ENCODE measurements at places on chromosomes 4 and X.

DNA sequence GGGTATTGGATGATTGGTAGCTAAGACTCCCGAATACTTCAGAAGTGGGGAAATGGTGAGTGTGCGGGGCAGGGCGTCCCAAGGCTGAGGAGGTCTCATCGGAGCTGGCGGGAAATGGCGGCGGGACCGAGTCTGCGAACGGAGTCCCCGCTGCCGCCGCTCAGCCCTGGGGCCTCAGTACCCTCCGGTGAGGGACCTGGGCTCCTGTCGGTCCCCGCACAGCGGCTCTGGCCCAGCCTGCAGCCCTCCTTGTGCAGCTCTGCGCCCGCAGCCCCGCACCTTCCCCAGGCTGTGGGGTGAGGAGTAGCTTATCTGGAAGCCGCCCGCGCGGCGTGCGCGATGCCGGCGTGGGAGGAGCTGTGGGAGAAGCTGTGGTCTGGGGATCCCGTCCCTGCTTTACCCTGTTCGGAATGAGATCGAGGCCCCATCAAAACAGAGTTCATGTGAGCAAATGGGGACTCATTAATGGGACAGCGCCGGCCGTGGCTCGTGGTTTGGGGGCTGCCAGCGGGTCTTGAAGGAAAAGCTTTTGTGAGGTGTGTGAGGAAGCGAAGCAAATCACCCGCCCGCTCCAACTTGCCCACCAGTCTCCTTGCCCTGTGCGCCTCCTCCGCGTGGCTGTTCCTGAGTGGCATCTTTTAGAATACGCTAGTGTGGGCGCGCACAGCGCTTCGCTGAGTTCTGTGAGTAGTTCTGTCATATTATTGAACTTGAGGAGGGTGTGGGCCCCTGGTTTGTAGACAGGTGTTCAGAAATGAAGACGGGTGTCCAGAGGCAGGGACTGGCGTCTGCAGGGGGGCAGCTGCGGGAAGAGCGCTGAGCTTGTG is 531 bp downstream of the ZNF141 start:
- no peak for DNase-seq

DNA sequence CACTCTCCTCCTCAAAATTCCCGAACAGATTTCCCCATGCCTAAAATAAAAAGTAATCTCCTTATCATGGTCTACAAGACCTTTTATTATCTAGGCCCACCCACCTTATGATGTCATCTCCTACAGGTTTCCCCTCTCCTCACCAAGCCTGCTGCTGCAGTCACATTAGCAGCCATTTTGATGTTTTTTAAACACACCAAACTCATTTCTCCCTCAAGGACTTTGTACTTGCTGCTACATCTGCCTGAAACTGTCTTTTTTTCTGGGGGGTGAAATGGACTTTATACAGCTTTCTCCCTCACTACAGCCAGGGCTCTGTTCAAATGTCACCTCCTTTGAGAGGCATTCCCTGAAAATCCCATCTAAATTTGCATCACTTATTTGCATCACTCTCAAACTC is 90.2 kb upstream of the TAB3 start:
- no peak for DNase-seq

- no peak for DNase-seq
Observed at GRCh38 chr4:170940043-170940724, 850.4 kb upstream of the AADAT start.

- DNase-seq: no peak
Observed at GRCh38 chrX:6187256-6187655, 41.4 kb downstream of the NLGN4X start.

GRCh38 chr4:10730019-10730418 is 45.5 kb upstream of the CLNK start:
- peak; percentile 27 for DNase-seq

- no peak for DNase-seq
Observed at GRCh38 chr4:26238778-26239679, 81.8 kb upstream of the RBPJ start.

DNA sequence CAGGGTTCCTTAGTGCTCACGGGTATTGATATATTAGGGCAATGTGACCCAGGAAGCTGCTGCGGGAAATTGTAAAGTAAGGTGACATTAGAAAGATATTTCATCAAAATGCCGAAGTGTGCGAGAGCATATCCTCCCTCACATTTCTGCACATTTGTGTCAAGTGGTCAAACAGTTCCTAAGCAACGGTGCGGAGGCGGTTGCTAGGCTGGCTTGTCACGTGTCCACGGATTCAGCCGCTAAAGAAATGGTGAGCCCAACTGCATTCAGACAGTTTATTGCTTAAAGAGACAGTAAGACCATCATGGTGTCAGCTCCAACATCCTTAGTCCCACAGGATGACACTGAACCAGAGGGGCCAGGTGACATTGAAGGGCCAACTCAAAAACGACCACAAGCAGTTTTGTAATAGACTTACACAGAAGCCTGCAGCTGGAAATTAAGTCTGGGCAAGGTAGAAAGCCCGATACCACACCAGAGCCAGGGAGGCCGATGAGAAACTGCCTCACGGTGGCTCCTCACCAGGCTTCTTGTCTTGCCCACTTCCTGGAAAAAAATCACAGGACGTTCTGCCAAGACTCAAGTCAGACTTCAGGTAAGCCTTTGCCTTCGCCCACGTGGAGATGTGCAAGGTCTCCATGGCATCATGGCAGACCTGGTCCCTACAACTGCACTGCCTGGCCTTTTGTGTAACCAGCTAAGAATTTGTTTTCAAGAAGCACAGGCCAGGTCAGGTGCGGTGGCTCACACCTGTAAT is 50.4 kb downstream of the USP11 start:
- no peak for DNase-seq

DNA sequence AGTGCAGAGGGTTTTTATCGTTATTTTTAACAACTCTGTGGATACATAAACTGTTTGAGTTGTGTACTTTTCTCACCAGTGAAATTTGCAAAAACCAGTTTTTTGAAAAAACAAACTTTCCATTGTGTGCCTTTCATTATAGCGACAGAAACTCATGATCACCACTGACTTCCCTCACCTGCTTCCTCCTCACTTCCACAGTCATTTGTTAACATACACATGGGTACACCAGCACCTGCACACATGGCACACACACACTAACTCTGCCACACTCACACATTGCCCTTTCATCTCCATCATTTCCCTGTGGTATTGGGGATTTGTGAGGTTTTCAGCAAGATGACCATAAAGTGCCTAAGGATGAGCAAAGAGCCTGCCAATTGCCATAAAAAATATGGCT is 20.6 kb downstream of the CLDN22 start:
- DNase-seq: no peak

GRCh38 chrX:133611676-133612075 is 196.4 kb upstream of the GPC4 start:
- no peak for DNase-seq

- DNase-seq: peak; percentile 16
Observed at GRCh38 chr4:112889619-112890527, 159.6 kb upstream of the ANK2 start.

- peak; percentile 76 for DNase-seq
Observed at GRCh38 chr4:113645771-113646441, 115.6 kb downstream of the CAMK2D start.

GRCh38 chrX:130174045-130174704 is 2.4 kb downstream of the RAB33A start:
- DNase-seq: peak; percentile 31

- DNase-seq: no peak
Observed at GRCh38 chrX:53357799-53358530, 64.5 kb downstream of the SMC1A start.
